Adrenal gland (tissue), 19 donors: ENCODE measurements at places on chromosomes 11 and 22.
A peak's percentile ranks its signal among the peaks of the same experiment; 100 is the strongest.

DNA sequence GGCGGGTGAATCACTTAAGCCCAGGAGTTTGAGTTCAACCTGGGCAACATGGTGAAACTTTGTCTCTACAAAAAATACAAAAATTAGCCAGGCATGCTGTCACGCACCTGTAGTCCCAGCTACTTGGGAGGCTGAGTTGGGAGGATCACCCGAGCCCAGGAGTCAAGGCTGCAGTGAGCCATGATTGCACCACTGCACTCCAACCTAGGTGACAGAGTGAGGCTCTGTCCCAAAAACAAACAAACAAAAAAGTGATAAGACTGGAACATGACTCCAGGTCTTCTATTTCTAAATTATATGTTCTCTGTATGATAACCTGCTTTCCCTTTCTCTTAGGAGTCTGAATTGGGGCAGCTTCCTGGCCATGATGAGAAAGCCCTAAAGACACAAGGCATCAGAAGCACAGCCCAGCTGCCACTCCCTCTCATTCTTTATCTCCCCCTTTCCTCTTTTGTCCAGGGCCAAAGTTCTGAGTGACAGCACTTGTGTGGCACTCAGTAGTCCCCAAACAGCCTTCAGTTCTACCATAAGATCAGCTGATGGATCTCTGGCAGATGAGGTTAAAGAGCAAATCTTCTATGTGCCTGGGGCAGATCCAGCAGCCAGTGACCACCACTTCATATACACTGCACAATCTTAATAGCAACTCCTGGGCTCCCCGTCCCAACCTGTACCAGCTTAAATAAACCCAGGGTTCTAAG is 136.0 kb downstream of the C11orf58 start:
- no peak for DNase-seq

DNA sequence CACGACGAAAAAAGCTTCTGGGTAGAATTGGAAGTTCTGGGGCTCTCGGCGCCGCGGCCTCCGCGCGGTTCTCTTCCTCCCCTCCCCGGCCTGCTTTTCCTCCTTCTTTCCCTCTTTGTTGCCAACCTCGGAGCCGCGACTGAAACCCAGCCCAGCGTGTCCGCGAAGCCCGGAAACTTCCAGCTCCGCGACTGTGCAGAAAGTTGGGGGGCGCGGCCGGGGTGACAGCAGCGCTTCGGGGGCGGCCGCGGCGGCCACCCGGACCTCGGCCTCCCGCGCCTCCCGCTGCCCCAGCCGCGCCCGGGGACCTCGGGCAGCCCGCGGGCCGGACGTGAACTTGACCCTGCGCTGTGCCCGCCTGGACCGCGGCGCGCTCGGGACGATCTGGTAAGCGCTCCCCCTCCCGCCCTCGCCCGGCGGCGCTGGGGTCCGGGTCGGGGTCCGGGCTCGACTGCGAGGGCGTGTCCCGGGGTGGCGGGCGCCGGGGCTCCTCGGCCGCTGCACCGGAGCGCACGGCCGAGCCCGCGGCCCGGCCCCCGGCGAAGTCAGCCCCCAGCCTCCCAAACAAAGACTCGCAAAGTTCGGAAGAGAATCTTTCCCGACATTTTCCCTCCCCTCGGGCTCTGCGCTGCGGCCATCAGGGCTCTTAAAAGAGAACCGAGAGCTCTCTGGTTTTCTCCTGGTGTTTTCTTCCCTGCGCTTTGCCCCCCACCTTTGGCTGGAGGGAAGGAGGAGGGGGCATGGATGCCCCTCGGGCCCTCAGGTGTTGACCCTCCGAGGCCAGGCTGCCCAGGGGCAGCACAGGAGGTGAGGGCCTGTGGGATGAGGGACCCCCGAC is 67.9 kb upstream of the WNT7B start:
- no peak for DNase-seq

GRCh38 chr11:60292145-60292544 is 11.7 kb downstream of the MS4A4A start:
- no peak for DNase-seq

- peak; percentile 70 for DNase-seq
Measured at GRCh38 chr11:62665599-62666258, 617 bp downstream of the CSKMT start.

GRCh38 chr22:50542416-50542927 is 3.2 kb upstream of the KLHDC7B start:
- no peak for DNase-seq

GRCh38 chr22:38971791-38972190 is 10.4 kb upstream of the APOBEC3B start:
- no peak for DNase-seq

GRCh38 chr11:92416971-92417725 is 192.5 kb downstream of the FAT3 start:
- no peak for DNase-seq

DNA sequence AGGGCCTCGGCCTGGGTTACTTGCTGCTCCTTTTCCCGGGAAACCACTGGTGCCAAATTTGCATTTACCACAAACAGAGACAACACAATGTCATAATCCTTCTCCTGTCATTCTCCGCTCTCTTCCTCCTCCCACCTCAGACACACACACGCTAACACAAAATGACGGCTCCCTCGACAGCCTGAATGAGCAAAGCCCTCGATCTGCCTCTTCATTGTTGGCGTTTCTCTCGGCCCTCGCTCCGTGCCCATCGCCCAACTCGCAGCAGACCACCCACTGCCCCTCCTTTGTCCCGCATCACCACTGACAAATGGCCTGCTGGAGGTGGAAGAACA is 12.5 kb upstream of the TCF20 start:
- no peak for DNase-seq
